ENCODE measurements at places on chromosomes 11 and 22.

DNA sequence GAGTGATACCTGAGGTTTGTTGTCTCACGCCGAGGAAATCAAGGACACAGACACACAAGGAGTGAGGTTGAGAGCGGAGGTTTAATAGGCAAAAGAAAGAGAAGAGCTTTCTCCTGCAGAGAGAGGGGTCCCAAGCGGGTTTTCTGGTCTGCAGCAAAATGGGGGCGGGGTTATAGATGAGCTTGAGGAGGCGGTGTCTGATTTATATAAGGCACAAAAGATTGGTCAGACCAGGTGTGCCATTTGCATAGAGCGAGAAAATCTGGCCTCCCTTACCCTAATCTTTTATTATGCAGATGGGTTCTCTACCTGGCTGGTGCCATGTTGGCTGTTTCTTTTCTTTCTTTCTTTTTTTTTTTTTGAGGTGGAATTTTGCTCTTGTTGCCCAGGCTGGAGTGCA lies 11.8 kb downstream of the C11orf96 start:
- DNase-seq = no peak

- no peak for DNase-seq
These were observed 282.5 kb downstream of the TBC1D22A start for GRCh38 chr22:47044722-47045535.

- DNase-seq = no peak
These were observed 38.7 kb downstream of the MYO18B start for GRCh38 chr22:25780673-25781072.

- no peak for DNase-seq
These were observed 13.6 kb upstream of the CD3E start for GRCh38 chr11:118290923-118291322.

- DNase-seq = no peak
These were observed 9.4 kb downstream of the AGBL2 start for GRCh38 chr11:47705721-47706120.

- DNase-seq = peak; percentile 89
These were observed 85.4 kb downstream of the MTNR1B start for GRCh38 chr11:93054881-93055280.

GRCh38 chr11:34830648-34831047 lies 85.5 kb downstream of the APIP start:
- DNase-seq = no peak

DNA sequence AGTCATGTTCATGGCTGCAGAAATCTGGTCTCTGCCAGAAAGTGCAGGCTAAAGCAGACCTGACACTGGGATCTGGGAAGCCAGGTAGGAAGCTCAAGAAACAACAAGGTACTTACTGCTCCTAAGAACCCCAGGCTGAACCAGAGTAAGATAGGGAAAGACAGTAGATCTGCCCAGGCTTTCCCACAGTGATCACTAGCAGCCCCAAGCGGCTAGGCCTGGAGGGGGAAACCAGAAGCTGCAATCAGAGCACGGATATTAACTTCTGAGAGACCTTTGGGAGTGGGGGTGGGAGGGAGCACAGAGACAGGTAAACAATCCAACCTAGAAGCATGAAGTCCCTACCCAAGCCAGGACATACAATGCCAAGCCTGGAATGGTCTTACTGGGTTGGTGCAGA lies 135.2 kb upstream of the C11orf58 start:
- no peak for DNase-seq

DNA sequence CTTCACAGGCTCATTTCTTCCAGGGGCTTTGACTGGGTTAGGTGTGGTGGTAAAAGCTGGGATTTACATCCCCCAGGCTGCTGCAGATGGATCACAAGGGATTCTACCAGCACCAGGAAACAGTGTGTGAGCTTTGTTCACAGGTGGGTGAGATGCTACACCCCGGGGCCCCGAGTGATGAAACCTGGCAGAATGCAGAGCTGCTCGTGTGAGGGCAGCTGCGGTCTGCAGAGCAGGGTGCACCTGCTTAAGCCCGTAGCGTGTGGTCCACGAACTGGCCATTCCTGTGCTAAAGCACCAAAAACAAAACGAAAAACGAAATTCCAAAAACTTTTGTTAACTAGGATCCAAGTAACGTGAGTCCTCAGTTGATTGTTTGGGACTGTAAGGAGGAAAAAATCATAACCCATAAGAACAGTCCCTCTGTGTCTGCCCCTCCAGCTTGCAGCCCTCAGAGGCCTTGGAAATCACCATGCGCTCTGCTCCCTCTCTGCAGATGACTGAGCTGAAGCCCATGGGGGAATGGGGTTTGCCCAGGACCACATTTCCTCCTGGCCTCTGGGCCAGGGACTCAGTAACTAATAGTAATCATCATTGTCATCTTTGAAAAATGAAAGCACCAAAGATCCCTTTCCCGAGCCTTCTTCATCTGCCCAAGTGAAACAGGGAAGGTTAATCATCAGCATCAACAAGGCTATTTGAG lies 24.6 kb downstream of the ELF5 start:
- no peak for DNase-seq

- DNase-seq = peak; percentile 59
These were observed 444 bp upstream of the TSKU start for GRCh38 chr11:76782531-76783293.

DNA sequence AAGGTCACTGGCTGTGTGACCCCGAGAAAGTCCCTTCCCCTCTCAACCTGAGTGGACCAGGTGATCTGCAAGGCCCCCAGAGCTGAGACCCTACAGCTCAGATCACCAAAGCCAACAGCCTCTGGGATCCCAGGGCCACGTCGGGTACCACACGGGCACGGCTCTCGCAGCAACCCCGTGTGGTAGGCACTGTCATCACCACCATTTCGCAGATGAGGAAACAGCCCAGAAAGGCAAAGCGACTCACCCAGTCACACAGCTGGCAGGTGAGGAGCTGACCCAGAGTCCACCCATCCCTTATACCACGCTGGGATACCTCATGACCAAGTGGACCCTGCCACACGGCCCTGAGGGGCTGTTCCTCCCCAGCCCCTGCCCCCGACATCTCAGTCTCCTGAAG lies 2.8 kb downstream of the ATP5MGL start:
- DNase-seq = no peak

DNA sequence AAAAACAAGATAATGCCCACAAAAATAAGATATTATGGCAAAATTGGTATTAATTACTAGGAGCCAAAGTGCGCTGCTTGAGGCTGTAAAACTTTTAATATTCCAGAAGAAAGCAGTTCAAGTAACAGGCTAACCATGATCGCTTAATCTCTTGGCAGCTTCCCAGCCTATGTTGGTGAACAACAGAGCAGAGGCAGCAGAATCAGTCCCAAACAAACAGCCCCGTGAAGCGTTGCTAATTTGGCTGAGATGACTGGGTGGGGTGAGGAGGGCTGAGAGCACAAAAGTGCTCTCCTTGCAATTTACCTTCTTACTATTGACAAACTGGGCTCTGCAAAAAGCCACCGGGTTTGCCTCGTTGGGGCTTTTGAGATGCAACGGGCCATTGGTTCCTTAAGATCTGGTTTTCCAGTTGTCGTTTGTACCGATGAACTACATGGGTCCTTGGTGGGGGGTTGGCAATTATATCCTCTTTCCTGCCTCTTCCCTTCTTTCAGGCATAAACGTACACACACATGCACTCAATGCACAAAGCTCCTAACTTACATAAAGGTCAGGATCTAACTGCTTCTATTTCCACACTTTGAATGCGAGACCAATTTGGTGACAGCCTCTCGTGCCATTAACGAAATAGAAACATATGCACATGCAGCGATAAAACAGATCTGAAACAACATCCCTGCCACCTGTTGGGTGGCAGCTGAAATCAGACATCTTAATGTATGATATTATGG lies 407.6 kb upstream of the CADM1 start:
- DNase-seq = no peak

DNA sequence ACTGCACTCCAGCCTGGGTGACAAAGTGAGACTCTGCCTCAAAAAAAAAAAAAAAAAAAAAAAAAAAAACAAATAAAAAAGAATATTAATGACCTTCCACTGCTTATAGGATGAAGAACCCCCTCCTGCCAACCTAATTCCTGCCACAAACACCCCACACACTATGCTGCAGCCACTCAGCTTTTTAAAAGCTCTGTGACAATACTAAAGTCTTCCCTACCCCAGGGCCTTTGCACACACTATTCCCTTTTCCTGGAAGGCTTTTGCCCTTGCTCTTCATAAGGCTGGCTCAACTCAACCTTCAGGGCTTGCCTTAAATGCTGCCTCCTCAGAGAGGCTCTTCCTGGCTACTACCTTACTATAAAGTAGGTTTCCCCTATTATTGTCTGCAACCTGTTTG lies 10.8 kb upstream of the KCNJ11 start:
- DNase-seq = no peak

- no peak for DNase-seq
These were observed 62.4 kb downstream of the ALX4 start for GRCh38 chr11:44247508-44247907.

DNA sequence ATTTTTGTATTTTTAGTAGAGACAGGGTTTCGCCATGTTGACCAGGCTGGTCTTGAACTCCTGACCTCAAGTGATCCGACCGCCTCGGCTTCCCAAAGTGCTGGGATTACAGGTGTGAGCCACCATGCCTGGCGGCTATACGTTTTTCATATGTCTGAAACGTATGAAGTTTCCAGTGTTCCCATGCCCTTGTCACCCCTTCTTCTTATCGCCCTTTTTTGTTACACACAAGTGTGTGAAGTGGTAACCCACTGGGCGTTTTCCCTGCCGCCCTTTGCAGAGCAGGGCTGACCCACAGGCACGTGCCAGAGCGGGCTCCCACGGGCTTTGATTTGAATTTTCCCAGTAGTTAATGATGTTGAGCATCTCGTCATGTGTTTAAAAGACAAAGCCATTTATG lies 17.0 kb downstream of the PIM3 start:
- no peak for DNase-seq

DNA sequence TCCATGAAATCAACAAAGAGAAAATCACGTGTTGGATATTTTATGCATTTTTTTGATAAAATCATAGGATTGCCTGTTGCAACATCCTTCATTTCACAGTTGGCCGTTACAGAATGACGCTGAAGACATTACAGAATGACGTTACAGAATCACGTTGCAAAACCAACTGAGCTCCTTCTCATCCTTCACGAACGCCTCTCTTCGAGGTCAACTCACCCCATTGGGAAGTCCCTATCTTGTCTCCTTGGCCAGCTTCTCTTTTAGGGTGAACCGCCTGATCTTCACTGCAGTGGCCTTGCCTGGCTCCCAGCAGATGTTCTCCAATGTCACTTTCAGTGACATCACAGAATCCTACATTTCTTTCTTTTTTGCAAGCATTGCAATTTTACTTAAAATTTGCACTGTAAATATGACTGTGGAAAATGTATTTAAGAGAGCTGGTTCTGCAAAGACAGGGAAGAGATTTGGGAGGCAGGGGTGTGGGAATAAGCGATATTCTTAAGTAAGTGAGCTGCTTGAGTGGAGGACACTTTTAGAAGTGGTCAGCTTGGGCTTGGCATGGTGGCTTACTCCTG lies 5.1 kb downstream of the KRTAP5-7 start:
- no peak for DNase-seq

DNA sequence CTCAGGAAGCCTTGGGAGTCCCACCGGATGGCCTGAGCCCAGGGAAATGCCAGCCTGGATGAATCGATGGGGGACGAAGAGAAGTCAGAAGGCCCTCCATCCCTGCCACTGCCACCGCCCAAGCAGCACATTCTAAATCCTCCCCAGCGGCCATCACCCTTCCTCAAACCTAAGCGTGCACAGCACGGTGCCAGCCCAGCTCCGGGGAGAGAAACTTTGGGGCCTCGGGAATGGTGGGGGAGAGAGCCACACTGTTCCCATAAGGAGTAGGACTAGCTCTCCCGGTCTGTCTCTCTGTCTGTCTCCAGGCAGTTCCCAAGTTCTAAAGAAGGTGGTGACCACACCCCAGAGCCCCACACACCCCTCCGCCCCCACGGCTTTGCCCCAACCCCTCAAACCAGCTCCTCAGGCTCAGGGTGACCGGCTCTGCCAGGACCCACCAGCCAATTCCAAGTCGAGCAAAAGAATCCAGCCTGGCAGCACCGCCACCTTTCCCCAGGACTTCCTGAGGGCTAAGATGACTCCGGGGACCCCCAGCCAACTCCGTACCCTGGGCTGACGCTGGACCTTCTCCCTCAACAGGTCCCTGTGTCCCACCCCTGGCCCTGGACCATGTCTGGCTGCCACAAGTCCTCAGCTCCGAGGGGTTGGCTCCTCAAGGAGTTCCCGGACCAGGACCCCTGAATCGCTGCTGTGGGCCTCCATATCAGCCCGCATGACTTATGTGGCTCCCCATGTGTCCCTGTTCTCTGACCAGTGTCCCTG lies 2.7 kb downstream of the AHNAK start:
- no peak for DNase-seq

DNA sequence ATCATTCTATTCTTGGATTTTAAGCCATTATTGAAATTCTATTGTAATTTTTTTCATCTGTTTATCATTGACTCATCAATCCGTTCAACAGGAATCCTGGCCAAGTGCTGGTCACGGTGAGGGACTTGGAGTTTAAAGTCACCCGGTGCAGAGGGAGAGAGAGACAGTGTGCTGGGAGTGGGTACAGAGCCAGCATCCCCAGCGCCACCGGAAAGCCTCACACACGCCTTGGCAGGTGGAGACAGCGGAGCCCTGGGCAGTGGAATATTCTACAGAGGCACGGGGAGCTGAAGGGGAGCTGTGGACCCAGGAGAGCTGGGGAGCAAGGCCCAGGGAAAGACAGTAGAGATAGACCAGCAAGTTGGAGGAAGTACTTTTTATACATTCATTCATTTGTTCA lies 787.6 kb downstream of the BRD1 start:
- DNase-seq = no peak

DNA sequence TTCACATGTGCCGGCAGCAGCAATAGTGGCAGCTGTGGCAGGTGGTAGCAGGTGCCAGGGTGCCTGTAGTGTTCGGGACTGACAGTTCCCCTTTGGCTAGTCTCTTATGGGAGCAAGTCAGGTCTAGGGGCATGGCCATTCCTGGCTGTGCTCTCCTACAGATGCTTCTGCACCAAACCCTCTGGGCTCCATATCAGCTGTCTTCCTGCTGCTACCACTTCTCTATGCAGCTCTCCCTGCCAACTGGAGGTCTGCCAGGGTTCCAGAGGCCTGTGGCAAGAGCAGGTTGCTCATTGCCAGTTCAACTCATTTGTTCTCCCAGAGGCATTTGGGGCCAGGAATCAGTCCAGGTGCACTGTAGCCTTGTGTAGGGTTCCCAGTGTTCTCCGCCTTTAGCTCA lies 473.7 kb downstream of the JRKL start:
- DNase-seq = no peak

DNA sequence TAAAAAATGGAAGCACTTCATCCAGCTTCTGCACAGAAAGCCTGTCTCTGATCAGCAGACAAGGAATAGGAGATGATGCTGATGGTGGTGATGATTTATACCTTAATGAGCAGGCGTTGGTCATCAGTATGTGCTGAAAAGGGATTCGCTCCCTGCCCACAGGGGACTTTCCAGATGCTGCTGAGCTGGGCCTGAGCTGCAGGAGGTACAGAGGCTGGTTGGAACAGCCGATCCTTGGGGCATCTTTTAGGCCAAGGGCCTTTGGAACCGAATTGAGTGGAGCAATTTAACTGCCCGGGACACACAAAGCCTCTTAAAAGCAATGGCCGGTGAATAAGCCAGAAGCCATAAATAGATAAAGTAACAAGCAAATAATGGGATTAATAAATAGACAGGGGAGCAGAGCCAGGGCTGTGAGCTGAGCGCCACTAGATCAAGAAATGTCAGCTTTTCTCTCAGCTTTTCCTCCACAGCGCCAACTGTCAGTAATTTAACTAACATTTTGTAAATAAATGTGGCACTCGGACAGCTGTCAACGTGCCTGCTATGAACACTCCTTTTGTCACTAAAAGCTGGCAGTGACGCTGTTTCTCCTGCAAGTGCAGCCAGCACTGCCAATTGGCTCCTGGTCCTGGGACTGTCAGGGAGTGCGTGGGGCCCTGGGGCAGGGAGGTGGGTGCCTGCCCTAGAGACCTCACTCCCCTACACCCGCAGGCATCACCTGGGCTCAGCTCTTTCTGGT lies 562.3 kb downstream of the NTM start:
- no peak for DNase-seq
